ENCODE measurements at places on chromosomes 11 and 22.

- no peak for DNase-seq
These were observed 9.2 kb downstream of the SLC5A1 start for GRCh38 chr22:32052244-32052643.

DNA sequence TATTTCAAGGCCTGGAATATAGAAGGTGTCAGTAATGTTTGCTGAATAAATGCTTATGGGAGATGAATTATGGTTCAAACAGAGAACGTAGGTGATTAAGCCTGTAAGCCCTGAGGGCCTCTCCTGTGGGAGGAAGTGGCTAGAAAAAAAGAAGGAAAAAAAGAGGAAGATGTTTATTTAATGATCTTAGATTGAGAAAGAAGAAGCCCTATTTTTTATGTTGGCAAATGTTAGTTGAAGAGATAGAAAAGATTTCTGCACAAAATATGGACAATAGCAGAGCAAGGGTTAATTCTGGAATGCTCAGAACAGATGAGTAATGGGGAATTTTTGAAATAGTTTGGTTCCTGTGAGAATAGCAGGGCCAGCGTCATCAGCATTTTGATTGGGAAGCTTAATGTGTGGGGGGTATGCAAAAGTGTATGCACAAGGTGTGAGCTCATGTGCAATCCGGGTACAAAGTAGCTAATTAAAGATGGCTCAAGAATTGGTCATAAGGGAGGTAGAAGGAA is 95.7 kb downstream of the TEAD1 start:
- DNase-seq = peak; percentile 89

DNA sequence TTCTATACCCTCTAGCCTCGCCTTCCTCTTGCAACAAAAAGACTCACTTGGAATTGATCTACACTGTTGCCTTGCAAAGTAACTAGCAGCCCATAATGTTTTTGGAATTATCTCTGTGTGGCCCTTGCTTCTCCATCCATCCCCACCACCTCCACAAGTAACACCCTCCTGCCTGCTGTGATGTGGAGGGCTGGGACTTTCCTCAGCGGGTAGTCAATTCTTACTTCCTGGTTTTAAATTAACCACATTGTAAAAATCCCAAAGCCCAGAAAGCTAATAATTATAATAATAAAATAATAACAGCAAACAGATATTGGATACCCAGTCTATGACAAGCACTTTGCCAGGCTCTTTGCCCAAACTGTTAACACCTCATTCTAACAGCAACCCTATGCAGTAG is 40.8 kb upstream of the GALNT18 start:
- DNase-seq = no peak

DNA sequence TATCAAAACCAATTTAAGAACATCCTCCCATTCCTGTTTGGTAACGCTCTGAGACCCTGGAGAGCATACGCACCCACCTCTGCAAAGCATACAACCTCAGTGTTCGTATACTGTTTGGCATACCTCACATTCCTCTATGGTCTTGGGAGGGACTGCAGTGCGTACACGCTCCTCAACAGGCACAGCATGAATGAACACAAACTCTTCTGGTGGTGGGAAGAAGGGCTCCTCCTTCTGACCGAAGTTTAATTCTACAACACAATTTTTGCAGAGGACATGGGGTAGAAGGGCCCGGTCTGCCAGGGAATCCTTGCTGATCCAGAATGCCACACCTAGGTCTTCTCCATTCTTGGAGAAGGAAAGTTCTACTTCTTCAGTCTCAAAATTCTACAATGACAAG is 5.3 kb downstream of the HNRNPUL2 start:
- DNase-seq = peak; percentile 39

DNA sequence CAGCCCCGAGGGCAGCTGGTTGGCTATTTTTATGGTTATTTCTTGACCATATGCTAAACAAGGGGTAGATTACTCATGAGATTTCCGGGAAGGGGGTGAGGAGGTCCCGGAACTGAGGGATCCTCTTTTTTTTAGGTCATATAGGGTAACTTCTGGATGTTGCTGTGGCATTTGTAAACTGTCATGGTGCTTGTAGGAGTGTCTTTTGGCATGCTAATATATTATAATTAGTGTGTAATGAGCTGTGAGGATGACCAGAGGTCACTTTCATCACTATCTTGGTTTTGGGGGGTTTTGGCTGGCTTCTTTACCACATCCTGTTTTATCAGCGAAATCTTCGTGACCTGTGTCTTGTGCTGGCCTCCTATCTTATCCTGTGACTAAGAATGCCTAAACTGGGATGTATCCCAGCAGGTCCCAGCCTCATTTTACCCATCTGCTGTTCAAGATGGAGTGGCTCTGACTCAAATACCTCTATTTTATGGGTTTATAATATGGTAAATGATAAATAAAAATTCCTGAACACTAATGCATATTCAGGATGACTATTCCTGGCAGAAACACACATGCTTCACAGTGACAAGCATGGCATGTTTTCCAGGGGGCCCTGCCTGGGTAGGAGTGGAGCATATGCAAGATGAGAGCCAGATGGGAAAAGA is 11.2 kb downstream of the KREMEN1 start:
- no peak for DNase-seq

- DNase-seq = peak; percentile 74
These were observed 73.3 kb downstream of the ENTHD1 start for GRCh38 chr22:39820256-39820655.

DNA sequence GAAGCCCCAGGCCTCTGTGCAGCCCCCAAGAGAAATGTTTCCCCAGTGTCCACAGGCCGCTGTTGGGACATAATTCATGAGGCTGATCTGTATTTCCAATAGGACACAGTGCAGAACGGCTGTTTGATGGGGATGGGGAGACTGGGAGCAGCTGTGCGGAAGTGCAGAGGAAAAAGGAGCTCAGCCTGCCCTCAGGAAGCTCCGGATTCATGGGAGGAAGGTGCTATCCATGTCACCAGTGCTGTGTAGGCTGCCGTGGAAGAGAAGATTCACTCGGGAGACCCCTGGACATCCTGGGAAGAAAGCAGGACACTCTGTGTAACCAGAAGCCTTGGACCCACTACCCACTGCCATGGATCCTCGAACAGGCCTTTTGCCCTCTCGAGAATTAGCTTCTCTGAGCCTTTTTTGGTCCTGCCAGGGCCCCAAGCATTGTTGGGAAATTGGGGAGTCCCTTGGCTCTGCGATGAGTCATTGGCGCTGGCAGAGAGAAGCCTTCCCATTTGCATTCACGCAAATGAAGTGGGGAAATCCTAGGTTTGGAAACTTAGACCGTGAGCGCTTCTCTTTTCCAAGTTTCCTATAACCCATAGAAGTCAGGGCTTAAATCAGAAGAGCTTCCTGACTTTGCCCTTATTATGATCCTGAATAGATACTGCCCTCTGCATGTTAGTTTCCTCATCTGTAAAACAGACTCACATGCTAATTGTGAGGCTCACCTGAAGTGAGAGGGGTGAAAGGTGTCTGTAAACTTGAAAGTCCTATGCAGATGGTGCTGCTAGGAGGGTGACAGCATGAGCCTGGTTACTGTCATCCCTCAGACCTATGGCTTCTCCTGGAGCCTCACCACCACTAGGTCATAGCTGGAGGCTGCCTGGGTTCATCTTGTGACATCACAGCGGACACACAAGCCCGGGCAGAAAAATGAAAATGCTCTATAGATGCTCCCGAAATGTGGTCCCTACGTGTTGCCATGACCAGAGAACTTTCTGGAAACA is 229.2 kb upstream of the B3GAT1 start:
- no peak for DNase-seq

- DNase-seq = no peak
These were observed 3.9 kb downstream of the LRRC10B start for GRCh38 chr11:61512435-61512834.

- no peak for DNase-seq
These were observed 133.5 kb upstream of the B3GAT1 start for GRCh38 chr11:134545521-134545920.

DNA sequence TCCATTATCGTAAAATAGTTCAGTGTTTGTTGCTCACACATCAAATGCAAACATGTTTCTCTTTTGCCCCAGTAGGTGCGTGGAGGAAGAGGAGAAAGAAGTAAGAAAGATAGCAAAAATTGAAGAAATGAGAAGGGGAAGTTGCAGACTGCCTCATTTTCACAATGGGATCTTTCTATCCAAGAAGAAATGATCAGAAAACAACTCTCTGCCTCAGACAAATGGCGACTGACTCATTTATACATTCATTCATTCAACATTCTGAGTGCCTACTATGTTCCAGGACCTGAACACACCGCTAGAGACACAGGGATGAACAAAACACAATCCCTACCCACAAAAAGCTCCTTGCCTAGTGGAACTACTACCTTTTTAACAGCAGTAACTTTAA is 367 bp downstream of the HPS5 start:
- DNase-seq = no peak

DNA sequence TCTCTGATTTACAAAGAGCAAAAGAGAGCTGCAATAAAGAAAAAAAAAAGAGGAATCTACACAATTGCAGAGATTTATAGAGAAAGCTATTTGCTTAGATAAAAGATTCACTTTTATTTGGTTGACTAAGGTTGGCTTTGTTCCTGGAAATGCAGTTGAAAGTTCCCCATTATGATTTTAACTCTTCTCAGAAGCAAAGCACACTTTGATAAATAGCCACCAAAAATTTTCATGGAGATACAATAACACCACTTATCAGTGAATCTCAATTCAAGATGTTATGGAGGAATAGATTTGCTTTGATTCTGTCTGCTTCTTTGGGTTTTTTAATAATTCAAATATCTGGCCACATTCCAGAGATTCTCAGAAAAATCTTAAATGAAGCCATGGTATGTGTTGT is 88.5 kb upstream of the ANO3 start:
- DNase-seq = no peak

GRCh38 chr11:697811-698311 is 2.2 kb downstream of the TMEM80 start:
- peak; percentile 50 for DNase-seq

GRCh38 chr11:79296141-79296540 is 144.7 kb downstream of the TENM4 start:
- DNase-seq = no peak

DNA sequence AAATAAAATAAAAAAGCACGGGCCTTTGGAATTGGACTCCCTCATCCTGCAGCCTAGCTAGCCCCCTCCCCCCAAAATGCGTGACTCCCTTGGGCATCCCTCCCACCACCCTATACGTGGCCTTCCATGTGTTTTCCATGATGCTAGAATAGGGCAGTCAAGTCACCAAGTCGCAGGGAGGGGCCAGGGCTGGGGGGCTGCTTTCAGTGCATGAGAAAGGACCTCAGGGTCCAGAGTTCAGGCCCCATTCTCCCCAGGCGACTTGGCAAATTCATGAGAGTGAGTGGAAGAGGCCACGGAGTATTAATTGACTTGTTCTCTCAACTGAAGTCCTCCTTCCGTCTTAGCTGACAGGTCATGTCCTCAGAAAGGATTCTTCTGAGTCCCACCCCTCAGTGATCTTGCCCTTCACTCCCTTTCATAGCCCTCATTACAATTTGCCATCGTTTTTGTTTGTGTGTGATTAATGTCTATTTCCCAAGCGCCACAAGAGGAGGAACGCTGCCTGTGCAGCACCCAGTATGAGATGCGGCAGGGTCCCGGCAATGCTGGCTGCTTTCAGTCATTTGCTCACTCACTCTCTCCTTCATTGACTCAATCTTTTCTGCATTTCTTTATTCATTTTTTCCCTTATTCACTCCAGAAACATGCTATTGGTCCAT is 17.4 kb downstream of the LRRC32 start:
- DNase-seq = no peak

GRCh38 chr22:36768141-36768540 is 7.8 kb downstream of the IFT27 start:
- DNase-seq = no peak

DNA sequence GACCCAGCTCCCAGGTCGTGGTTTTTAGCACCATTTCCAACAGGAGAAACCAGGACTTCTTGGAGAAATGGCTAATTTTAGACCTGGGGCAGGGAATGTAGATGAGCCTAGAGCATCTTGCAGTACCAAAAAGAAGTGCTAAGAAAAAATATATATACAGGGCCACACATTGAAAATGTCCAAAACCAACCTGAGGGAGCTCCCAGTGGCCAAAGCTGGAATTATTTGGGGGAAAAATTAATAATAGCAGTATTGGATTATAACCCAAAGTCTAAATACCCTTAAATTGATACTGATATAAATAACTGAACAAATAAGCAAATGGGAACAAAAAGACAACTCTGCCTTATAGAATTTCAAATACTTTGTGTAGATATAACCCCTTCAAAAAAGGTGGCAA is 108.0 kb downstream of the PARVA start:
- no peak for DNase-seq

GRCh38 chr11:2440646-2441045 is 3.7 kb downstream of the TRPM5 start:
- DNase-seq = no peak

DNA sequence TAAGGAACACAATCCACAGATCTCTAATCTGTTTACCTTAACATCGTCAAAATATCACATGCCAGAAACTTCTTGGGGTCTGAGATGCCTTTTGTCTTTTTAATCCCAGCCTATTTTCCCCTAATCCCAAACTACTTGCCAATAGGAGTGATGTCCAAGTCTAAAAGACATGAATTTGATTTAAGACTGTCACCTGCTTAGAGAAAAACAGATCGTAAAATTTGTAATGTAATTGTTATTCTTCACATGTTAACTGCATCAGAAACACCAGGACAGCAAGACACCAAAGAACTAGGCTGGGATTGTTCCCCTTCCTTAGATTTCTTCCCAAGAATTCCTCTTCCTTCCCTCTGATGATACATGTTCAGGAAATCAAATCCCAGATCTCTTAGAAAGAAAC is 198.1 kb upstream of the ARHGAP20 start:
- DNase-seq = no peak

GRCh38 chr11:62593434-62594044 is 2.2 kb upstream of the TUT1 start:
- DNase-seq = peak; percentile 79

DNA sequence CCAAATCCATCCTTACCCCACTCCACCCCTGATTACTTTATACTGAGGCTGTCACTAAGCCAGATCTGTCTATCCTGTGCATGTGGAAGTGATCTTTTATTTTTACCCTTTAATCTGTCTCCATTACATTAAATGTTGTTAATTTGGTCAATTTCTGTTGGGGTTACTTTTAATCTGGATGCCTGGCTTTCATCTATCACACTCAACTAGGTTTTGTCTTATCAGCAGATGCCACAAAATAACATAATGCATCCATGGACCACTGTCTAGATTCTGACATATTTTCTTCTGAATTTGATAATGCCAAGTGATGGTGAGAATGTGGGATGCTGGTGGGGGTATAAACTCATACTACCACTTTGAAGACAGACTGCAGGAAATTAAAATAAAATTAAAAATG is 108.4 kb downstream of the FDX1 start:
- no peak for DNase-seq

- DNase-seq = no peak
These were observed 651.6 kb upstream of the ANO5 start for GRCh38 chr11:21541187-21541751.

Data from AG10803 (cell line).